Foreskin keratinocyte (primary cell): ENCODE measurements at places on chromosomes 2 and 18. TPM values are rescaled to one million over a fixed set of nuclear protein-coding genes. Genes with fewer than 3 reads are reported as not detected.

The PAPOLG gene
- 13.0 and 14.6 TPM in 2 replicates for total RNA-seq

GRCh38 chr2:189506514-189506976 lies 65.3 kb downstream of the WDR75 start:
- peak; percentile 56 for DNase-seq

- DNase-seq = no peak
Measured at GRCh38 chr2:21981127-21981526, 857.4 kb downstream of the TDRD15 start.

- DNase-seq = peak; percentile 20
Measured at GRCh38 chr18:72325307-72325706, 218.8 kb downstream of the CBLN2 start.

- no peak for DNase-seq
Measured at GRCh38 chr2:233707940-233708644, 4.6 kb upstream of the UGT1A5 start.
